ENCODE measurements at places on chromosomes 6 and 20.

DNA sequence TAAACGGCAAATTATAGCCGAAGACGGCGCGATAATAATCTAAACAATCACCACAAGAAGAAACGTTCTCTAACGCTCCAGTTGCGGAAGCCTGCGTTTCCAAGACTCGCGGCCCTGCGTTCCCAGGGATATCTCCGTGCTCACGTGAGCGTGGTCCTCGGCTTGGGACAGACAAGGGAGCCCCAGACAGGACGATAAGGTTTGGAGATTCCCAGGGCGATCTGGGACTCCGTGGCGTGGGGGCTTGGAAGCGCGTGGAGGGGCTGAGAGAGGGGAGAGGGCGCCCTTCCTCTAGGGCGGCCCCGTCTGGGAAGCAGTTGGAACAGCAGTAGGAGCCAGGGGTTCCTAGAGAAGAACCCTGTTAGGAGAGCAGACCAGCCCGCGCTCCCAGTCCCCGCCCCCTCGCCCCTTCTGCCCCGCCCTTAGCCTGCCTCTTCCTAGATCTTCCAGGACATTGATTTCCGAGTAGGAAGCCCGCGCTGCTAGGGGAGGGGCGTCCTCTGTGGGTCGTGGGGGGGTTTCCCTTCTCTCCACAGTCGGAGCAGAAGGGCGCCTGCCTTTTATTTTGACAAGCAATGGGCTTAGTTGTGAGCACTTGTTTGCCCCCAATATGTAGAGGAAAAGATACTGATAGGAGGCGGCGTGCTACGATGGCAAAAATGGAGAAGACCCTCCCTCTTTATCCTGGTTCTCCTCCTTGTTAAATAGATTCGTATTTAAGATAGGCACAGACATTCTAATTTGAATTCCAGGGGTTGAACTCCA lies 10.6 kb downstream of the NRN1 start:
- DNase-seq, result no peak

- DNase-seq, result no peak
Measured at GRCh38 chr6:90414352-90414751, 117.7 kb upstream of the BACH2 start.

- DNase-seq, result no peak
Measured at GRCh38 chr20:41072190-41072863, 43.7 kb downstream of the TOP1 start.

- DNase-seq, result no peak
Measured at GRCh38 chr20:54140067-54140466, 33.7 kb downstream of the CYP24A1 start.

- DNase-seq, result no peak
Measured at GRCh38 chr6:148962854-148963515, 216.2 kb downstream of the UST start.

GRCh38 chr6:43274916-43275597 lies 23.0 kb upstream of the SLC22A7 start:
- no peak for DNase-seq

- no peak for DNase-seq
Measured at GRCh38 chr6:40727271-40727670, 140.1 kb upstream of the LRFN2 start.

DNA sequence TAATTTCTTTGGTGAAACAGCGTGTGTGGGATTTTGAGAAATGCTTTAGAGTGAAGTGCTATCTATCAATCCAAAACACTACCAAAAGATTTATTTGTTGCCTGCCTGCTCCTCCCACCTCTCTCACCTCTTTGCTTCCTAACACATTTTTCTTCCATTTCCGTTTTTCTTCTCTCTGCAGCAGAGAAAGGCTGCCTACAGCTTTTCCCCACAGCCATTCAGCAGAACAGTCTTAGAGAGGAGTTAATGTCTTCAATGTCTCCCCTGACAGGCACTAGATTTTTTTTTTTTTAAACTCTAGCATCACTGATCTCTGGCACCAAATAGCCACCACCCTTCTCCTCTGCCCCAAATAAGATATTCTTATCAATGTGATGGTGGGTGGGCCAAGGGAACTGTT lies 327.8 kb upstream of the MAN1A1 start:
- no peak for DNase-seq
